ENCODE measurements at places on chromosomes 2 and 18.

- DNase-seq = no peak
Observed at GRCh38 chr2:179932786-179933185, 71.4 kb upstream of the ZNF385B start.

- no peak for DNase-seq
Observed at GRCh38 chr2:129711816-129712675, 267.4 kb upstream of the RAB6C start.

- DNase-seq = no peak
Observed at GRCh38 chr18:29560270-29560669, 1383.3 kb upstream of the CDH2 start.

GRCh38 chr2:3294069-3294468 is 83.5 kb downstream of the EIPR1 start:
- DNase-seq = no peak

DNA sequence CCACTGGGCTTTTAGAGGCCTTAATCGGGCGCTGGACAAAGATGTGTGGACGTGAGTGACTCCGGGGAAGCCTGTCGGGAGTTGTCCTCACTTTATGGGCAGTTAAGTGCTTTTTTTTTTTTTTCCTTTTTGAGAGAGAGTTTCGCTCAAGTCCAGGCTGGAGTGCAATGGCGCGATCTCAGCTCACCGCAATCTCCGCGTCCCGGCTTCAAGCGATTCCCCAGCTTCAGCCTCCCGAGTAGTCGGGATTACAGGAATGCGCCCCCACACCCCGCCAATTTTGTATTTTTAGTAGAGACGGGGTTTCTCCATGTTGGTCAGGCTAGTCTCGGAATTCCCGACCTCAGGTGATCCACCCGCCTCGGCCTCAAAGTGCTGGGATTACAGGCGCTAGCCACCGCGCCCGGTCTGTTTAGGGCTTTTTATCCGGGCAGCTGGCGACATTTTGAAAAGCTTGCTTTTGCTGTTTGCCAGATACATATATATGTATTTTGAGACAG is 1.5 kb downstream of the MSH6 start:
- no peak for DNase-seq

GRCh38 chr18:63523660-63524059 is 18.5 kb upstream of the SERPINB12 start:
- no peak for DNase-seq

- no peak for DNase-seq
Observed at GRCh38 chr2:176818076-176818475, 394.5 kb upstream of the HNRNPA3 start.

GRCh38 chr2:42927334-42928160 is 135.2 kb upstream of the HAAO start:
- no peak for DNase-seq

DNA sequence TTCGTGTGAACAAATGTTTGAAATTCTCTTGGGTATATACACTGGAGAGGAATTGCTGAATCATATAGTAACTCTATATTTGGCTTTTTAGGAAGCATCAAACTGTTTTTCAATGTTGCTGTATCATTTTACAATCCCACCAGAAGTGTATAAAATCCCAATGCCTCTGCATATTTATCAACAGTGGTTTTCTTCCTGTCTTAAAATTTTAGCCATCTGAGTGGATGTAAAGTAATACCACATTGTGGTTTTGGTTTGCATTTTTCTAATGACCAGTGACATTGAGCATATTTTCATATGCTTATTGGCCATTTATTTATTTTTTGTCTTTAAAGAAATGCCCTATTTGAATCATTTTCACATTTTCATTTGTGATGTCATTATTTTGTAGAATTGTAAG is 22.8 kb upstream of the LRP1B start:
- DNase-seq = no peak

DNA sequence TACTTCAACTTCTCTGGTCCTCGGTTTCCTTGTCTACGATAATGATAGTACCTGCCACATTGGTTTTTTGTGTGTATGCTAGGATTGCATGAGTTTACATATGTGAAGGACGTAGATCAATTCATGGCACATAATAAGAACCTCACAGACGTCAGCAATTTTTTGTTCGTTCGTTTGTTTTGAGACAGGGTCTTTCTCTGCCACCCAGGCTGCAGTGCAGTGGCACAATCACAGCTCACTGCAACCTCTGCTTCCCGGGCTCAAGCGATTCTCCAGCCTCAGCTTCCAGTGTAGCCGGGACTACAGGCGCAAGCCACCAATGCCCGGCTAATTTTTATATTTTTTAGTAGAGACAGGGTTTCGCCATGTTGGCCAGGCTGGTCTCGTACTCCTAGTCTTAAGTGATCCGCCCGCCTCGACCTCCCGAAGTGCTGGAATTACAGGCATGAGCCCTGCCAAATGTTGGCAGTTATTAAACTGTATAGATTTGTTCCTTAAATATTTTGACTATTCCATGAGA is 756 bp upstream of the SLC35F5 start:
- no peak for DNase-seq

GRCh38 chr18:34767601-34768027 is 57.5 kb downstream of the DTNA start:
- no peak for DNase-seq

GRCh38 chr18:30486856-30487255 is 555.7 kb downstream of the DSC3 start:
- DNase-seq = no peak

DNA sequence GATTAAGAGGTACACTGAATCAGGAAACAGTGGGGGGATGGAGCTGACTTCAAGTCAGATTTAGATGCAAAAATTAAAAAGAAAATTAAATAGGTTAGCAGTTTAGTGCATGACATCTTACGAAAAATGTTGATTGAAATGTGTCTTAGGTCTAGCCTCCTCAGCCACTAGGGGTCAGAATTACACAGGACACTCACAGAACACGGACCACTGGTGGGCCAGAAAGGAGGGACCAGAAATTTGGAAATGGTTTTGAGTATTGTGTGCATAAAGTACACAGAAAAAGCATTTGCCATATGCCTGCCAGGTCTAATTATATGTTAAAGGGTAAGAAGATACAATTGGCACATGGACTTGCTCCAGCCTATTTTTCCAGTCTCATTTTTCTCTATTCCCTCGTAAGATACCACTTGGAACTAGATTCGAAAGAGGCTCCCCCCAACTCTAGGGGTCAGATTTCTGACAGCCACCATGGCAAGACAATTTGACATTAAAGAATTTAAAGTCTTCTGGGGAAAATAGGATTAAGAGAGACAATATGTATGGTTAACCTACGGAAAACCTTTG is 550.2 kb upstream of the SETBP1 start:
- DNase-seq = no peak

GRCh38 chr18:80147037-80147417 is 38.0 kb downstream of the ADNP2 start:
- no peak for DNase-seq

DNA sequence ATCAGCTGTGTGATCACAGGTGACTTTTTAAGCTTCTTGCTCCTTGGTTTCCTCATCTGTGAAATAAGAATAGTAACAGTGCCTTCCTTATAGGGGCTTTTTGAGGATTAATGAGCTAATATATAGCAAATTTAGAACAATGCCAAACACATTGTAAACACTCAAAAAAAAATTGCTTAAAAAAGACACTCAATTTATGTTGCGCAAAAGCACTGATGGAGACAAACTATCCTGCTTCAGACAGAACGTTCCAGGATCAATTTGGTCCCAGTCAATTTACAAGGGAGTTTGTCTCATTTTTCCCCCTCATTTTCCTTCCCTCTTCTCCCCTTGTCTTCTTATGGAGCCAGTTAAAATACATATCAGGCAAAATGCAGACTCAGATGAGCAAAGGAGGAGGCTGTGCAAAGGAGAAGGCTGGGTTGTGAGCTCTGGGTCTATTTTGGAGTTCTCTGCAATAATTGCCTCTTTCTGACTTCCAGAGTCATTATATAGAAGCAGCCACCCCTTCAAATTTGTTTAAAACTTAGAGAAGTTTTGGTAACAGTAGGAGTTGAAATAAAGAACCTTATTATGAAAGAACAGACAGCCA is 83.7 kb downstream of the SOCS6 start:
- DNase-seq = no peak

DNA sequence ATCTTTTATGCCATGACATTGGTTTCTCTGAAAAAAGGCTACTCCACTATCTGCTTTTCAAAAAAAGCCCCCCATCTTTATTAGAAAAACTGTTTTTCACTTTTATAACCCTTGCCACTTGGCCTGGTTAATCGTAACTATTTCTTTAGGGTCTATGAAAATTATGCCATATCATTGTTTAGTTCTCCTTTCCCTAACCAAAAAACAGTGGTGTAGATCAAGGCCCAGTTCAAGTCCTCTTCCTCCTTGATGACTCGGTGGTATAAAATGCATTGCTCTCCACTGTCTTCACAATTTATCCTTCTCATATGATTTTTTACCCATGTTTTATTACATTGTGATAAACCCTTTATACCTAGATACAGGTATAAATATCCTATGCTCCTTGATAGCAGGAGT is 205.5 kb downstream of the ZNF521 start:
- DNase-seq = no peak

GRCh38 chr2:132690664-132691303 is 20.8 kb upstream of the LYPD1 start:
- no peak for DNase-seq

DNA sequence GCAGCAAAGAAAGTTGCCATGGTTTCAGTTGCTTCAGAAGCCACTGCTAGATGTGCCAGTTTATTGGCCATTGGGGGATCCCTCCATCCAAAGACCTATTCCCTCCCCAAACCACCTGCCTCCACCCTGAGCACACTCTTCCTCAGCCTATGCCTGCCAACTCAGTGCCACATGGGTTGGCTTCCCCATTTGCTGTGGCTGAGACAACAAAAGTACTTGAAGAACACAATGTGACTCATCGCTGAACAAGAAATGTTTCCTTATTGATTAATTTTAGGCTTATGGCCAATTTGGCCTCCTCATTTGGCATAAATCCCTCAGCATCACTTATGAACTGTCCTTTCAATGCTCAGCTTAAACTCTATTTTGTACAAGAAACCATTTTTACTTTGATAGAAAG is 215.9 kb downstream of the TMEM247 start:
- no peak for DNase-seq

DNA sequence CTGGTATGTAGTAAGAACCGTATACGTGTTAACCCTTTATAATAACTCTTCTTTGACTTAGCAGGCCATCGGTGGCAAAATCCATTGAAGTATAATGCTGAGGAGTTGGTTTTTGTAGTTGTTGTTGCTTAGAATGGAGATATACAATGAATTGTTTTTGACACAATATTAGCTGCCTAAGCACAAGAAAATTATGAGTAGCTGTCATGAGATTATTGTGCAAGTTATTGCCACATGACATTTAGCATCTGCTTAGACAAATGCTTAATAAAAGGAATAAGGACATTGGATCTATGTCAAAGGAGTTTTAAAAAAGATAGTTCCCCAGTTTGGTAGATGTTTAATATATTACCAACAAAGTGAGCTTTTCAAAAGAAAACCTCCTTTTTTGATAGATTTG is 59.9 kb downstream of the ABCB11 start:
- no peak for DNase-seq

GRCh38 chr2:199115169-199115568 is 342.6 kb downstream of the SATB2 start:
- DNase-seq = no peak

DNA sequence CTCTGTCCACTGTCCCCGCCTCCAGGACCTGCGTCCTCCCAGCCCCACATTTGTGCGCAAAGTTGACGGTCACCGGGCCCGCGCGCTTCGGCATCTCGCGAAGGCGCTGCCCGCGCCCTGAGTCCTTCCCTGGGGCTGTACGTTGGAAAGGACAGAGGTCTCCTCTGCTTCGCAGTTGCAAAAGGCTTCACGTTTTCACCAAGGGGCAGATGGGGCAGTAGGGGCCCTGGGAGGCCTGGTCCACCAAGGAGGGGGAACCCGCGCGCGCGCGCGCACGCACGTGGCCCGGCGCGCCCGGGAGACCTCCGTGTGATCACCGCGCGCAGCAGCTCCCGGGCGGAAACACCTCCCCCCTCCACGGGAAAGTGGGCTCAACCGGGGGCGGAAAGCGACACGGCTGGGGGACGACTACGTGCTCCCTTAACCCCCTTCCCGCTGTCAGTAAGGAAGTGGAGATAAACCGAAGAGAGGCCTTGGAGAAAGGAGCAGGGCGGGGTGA is 21.9 kb downstream of the TEX44 start:
- no peak for DNase-seq

GRCh38 chr2:122031544-122032263 is 276.3 kb downstream of the TSN start:
- DNase-seq = no peak

- peak; percentile 25 for DNase-seq
Observed at GRCh38 chr2:30336978-30337841, 105.9 kb downstream of the LBH start.

DNA sequence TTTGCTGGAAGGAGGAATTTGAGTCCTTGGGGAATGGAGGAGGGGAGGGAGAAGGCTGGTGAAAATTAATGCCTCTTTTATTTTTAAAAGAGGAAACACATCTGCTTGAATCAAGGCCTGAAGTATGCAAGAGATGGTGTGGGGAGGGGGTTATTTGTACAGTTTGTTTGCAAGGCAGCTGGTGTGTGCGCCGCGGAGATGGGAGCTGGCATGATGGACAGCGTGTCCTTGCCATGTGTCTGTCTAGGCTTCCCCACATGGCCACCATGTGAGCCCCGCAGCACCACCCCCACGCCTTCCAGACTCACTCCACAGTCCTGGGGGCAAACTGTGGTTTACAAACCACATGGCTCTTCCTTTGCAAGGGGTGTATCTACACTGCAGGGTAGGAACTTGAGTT is 154.8 kb upstream of the APCDD1 start:
- DNase-seq = no peak

GRCh38 chr2:160482673-160483072 is 10.9 kb downstream of the RBMS1 start:
- no peak for DNase-seq

DNA sequence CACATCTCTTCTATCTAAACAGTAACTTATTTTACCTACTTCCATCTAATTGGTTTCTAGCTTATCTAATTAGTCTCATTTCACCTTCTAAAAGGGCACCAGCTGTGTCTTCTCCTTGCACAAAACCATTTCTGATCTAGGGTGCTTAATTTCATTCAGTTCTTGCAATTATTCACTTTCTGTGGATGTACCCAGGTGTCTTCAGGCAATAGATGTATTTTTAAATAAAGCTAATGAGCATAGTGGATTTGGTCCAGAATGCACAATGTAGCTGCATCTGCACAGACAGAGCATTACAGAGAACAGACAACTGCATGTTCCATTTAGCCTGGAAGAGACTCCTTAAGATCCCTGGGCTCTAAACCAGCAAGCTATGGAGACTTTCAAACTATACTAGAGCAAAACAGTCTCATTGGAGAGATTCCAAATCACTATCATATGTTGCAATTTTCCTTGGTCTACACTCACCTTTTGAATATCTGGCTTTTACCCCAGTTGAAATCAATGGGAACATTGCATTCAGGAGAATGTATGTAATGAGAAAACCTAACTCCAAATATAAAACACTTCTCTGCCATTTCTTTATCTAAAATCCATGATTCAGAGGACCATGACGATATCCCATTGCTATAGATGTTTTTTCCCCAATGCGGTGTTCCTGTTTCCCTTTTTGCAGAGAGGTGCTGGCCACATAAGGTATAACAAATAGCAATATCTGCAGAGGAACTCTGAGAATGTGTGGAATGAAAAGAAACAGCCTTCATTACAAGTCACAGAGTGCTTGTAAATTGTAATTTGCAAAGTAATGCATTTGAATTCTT is 3.5 kb upstream of the RFX8 start:
- DNase-seq = no peak
